ENCODE measurements at places on chromosomes 4 and X.
A peak's percentile ranks its signal among the peaks of the same experiment; 100 is the strongest.

DNA sequence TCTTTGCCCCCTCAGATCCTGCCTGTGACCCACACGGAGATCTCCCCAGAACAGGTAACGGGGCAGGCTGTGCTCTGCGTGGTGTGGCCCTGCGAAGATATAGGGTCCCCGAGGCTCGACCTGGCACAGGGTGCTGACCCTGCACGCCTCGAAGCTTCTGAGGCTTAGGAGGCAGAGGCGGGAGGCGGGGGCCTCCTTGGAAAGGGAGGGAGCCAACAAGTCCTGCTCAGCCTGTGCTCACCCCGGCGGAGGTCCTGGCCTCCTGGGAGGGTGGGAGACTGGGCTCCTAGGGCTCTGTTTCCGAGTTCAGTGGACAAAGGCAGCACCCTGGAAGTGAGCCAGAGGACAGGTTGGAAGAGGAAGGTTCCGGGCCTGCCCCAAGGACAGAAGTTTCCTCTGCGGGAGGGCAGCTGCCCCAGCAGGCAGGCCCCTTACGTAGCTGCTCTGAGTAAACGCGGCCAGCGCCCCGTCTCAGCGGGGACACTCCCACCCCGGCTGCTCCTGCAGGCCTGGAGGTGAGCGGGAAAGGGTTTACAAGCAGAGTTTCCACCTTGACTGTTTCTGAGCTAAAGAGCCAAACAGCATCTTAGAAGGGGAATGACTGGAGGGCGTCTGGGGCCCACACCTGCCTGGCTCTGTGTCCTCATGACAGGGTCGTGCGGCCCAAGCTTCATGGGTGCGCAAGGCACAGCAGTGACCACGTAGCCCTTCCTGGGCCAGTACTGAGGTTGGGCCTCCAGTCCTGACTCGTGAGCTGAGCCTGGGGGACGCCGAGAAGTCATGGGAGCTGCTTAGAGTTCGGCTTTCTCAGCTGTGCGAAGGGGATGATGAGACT is 16.1 kb downstream of the TMEM175 start:
- DNase-seq = no peak

- DNase-seq = peak; percentile 40
Observed at GRCh38 chr4:4384837-4385236, 2.1 kb upstream of the NSG1 start.

DNA sequence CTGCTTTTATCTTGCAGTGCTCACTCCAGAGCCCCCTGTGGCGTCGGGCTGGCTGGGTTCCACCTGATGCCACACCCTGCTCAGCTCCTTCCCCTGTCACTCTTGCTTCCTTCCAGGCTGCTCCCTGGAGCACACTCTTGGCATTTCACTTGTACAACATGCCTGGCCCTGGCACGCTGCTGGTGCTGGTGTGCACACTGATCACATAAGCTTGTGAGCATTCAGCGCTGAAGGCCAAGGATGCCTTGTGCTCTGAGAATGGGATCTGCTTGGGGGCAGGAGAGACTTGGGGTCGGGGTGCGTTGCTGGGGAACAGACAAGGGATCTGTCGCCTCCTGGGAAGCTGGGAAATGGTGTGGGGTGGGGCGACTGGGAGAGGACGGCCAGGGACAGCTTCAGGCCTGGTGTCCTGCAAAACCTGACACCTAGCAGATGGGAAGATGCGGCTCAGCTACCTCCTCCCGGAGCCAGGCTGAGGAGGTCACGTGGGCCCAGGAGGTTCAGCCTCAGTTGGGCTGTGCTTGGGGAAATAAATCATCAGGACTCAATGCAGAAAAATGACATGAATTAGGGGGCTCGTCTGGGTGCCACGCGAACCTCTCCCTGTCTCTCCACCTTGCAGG is 108.5 kb downstream of the PHKA2 start:
- DNase-seq = no peak

GRCh38 chrX:9912351-9913145 is 54.6 kb upstream of the CLDN34 start:
- DNase-seq = no peak

DNA sequence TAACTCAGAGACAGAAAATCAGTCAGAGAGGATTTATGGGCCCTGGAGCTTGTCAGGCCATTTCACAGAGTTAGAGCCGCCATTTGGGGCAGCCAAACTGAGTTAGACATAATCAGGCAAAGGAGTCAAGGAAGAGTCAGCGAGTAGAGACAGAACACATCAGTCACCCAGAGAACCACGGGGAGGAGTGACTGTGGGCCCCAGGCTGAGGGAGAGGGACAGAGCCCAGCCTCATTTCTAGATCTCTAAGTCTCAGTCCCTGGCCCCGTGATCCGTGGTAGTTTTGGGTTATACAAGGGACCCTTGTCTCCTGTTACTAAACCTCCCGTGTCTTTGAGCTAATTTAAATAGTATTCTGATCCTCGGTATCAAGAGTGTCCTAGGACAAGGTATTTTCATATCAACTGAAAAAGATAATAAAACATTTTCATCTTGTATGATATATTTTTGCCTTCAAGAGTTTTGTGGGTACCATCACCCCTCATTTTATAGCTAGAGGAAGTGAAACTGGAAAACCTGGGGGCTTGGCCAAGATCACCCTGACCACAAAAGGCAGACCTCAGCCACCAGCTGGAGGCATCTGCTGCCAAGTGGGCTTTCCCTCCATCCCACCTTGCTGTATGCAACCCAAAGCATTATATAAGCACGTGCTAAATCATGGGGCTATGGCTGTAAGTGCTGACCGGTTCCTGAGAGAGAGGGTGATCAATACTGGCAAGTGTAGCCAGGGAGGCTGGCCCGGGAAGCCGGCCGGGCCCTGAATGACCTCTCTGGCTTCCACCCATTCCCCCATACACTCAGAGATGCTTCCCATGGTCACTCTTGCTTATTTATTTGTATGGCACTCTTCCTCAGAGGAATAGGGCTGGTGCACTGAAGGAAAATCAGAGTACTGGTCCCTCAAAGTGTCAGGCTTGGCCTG is 204.1 kb downstream of the BCOR start:
- no peak for DNase-seq

GRCh38 chrX:43559644-43560043 is 96.5 kb upstream of the MAOA start:
- peak; percentile 14 for DNase-seq

DNA sequence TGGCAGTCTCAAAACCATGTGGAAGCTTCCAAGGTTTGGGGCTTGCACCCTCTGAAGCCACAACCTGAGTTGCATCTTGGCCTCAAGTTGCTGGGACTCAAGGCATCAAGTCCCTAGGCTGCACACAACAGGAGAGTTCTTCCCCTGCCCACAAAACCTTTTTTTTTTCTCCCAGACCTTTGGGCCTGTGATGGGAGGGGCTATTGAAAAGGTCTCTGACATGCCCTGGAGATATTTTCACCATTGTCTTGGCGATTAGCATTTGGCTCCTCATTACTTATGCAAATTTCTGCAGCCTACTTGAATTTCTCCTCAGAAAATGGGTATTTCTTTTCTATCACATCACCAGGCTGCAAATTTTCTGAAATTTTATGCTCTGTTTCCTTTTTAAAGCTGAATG is 349.5 kb upstream of the EDA2R start:
- no peak for DNase-seq

- no peak for DNase-seq
Observed at GRCh38 chr4:40323866-40324265, 11.3 kb upstream of the CHRNA9 start.

DNA sequence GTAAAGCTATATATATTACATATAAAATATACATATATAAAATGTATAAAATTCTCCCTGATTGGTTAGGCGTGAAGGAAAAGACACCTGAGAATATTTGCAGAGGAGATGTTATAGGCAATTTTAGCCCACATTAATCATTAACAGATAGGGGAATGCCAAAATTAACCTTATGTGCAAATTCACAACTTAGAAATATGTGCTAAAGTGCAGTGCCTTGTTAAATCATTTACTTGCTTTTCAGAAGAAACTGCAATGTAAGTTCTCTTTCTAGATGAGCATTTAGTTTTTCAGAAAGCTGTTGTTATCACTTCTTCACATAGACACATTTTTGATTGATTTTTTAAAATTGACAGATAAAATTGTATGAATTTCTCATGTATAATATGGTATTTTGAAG is 5.6 kb downstream of the TASL start:
- DNase-seq = no peak

DNA sequence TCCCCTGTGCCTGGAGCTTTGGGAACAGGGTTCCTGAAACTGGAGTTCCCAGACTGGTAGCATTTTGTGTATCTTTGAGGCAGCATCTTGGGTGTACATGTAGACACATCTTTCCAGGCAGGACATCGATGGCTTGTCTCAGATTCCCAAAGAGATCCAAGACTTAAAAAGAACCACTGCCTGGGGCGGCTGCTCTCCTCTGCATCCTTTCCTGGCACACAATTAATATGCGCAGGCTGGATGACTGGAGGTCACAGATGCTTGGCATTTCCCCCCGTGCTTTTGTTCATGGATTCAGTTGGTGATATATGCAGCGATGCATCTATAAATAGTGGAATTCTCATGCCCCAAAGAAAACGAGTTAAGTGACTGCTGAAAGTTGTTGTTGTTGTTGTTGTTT is 80.5 kb downstream of the CLDN34 start:
- peak; percentile 19 for DNase-seq

GRCh38 chr4:106659371-106659770 is 290.8 kb upstream of the GIMD1 start:
- no peak for DNase-seq

DNA sequence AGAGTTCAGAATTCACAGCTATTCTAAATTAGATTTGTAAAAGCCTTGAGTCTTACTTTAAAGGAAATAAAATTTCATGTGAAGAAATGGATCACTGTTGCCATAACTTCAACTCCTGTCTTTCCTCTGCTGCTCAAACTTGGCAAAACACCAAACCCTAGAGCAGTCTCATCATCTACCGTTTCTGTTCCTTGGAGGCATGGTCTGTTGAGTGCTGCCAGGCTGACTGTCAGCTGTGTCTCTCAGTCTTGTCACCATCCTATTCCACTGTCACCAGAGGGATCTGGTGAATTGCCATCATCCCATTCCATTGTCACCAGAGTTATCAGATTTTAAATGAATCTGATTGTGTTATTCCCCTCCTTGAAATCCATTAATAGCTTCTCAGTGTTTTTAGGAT is 55.6 kb downstream of the STIM2 start:
- DNase-seq = peak; percentile 31

DNA sequence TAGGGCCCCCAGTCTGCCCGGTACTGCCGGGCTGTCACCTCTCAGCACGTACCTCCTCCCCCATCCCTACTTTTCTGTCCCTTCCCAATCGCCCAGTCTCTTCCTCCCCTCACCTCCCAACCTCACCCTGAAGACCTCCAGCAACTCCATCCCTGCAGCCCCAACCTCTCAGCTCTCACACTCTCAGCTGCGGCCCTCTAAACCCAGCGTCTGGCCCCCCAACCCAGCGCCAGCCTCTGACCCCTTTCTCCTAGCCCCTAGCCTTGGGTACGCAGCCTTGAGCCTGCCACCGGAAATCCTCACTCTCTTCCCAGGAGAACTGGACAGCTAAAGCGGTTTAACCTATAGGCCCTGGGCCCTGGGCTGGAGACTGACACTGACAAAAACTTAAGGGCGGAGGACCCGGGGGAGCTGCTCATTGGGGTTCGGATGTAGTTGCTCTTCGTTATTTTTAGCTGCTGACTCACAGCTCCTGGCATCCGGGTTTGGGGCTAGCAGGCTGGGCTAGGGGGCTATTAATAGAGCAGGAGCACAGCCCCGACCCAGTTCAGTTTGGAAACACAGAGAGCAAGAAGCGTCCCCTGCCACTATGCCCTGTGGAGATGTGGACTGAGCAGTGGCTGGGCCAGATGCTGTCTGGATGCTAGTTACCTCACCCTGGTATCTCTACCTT is 9.6 kb upstream of the DLG3 start:
- DNase-seq = peak; percentile 66

DNA sequence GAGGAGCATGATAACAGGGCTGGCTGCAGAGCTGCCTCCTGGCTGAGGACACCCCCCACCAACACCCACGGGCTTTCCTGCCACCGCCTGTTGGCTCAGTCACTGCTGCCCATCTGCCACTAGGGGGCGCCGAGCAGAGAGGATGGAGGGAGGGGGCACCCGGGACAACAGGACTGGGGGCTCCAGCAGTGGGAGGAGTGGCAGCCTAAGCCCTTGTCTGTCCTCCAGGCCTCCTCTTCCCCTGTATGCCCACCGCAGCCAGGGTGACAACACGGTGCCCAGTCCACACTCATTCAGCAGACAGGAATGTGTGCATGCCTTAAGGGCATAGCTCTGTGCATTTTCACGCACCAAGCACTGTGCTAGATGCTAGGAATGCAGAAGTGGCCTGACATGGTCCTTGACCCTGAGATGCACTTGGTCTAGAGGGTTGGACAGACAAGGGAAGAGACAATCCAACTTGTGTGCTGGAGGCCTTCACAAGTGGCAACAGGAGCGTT is 149.9 kb downstream of the AMMECR1 start:
- peak; percentile 85 for DNase-seq

- DNase-seq = no peak
Observed at GRCh38 chrX:123851079-123851478, 8.8 kb upstream of the XIAP start.

DNA sequence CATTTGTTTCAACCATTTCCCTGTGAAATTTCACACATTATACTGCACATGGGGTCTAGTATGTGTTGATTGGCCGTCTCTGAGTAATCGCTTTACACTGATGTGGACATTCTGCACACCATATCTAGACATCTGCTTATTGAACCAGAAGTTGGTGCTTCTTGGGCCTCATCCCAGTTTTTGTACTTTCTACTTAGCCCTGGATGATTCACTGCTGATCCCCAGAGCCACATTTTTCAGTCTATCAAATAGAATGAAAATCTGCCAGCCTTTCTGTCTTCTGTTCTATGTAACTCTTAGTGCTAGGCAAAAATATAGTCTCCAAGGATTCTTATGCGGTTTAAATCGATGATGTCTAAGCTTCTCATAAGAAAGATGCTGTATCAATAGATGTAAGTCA is 40.5 kb upstream of the RELL1 start:
- peak; percentile 38 for DNase-seq

DNA sequence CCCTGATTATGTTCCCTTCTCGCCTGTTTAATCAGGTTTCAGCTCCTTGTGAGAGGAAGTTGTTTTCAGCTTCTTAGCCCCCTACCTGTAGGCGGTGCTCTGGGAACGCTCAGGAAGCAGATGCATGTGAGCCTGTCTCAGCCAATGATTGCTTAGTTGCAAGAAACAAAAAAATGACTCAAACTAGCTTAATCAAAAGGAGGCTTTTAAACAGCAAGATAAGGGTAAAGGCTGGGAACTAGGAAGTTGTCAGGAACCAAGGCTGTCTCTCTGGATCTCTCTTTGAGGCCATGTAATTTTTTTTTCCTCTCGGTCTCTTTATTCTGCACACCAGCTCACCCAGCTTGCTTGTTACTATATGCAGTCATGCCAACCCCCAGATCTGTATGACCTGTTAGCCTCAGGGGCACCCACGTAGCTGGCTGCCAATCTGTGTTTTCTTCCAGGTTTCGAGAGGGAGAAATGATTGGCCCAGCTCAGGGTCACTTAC is 109.1 kb downstream of the PTTG2 start:
- DNase-seq = peak; percentile 13

GRCh38 chrX:843306-843705 is 212.7 kb downstream of the SHOX start:
- no peak for DNase-seq
